ENCODE measurements at places on chromosomes 2 and 18. TPM values are rescaled to one million over a fixed set of nuclear protein-coding genes. Genes with fewer than 3 reads are reported as not detected.

NDUFV2 gene
- total RNA-seq, result 319 TPM

HNMT gene
- total RNA-seq, result 7.3 TPM

ADD2 gene
- total RNA-seq, result 0.86 TPM

CROCC2 gene
- not detected for total RNA-seq

ZSWIM2 gene
- total RNA-seq, result not detected

ZEB2 gene
- 48.7 TPM for total RNA-seq

TMEM150A gene
- 28.0 TPM for total RNA-seq

MC5R gene
- not detected for total RNA-seq

VAMP5 gene
- total RNA-seq, result 95.0 TPM

CYS1 gene
- 0.14 TPM for total RNA-seq

CCDC74B gene
- total RNA-seq, result not detected

LRATD1 gene
- total RNA-seq, result 0.25 TPM

ZSCAN30 gene
- 8.8 TPM for total RNA-seq

GAL3ST2 gene
- total RNA-seq, result not detected

All from psoas muscle (tissue), 8 donors.